H1 (cell line): ENCODE measurements at places on chromosomes 13 and 19. TPM values are rescaled to one million over a fixed set of nuclear protein-coding genes. Genes with fewer than 3 reads are reported as not detected.

Gene SELENOV
- polyA plus RNA-seq = 10.7 and 21.8 TPM in 2 replicates

Gene GPR12
- 0.27 and 0.53 TPM in 2 replicates for polyA plus RNA-seq

Gene GET3
- 297 and 304 TPM in 2 replicates for polyA plus RNA-seq

Gene ZNF667
- 3.1 and 4.4 TPM in 2 replicates for polyA plus RNA-seq

Gene SIGLECL1
- not detected in 2 replicates for polyA plus RNA-seq

Gene WDR88
- not detected in 2 replicates for polyA plus RNA-seq

Gene RDH8
- 0.38 and 0.58 TPM in 2 replicates for polyA plus RNA-seq

Gene DIS3
- 10.8 and 20.3 TPM in 2 replicates for polyA plus RNA-seq

Gene RUBCNL
- 2.6 and 4.2 TPM in 2 replicates for polyA plus RNA-seq

Gene ILF3
- polyA plus RNA-seq = 291 and 412 TPM in 2 replicates

Gene NXNL1
- not detected in 2 replicates for polyA plus RNA-seq

Gene INSL3
- polyA plus RNA-seq = 1.1 and 1.5 TPM in 2 replicates

Gene PRR36
- 1.6 and 3.4 TPM in 2 replicates for polyA plus RNA-seq

Gene PPM1N
- polyA plus RNA-seq = 14.4 and 17.5 TPM in 2 replicates

Gene KIR2DL3
- not detected in 2 replicates for polyA plus RNA-seq

Gene ANKRD10
- polyA plus RNA-seq = 146 and 153 TPM in 2 replicates

Gene SYT3
- 6.7 and 12.7 TPM in 2 replicates for polyA plus RNA-seq

Gene ZNF415
- 3.8 and 5.8 TPM in 2 replicates for polyA plus RNA-seq

Gene OR4F17
- polyA plus RNA-seq = not detected in 2 replicates

Gene PTGIR
- 0.15 and 0.19 TPM in 2 replicates for polyA plus RNA-seq

Gene PALM3
- polyA plus RNA-seq = 5.8 and 12.1 TPM in 2 replicates

Gene KLHL1
- not detected in 2 replicates for polyA plus RNA-seq

Gene TEKTIP1
- polyA plus RNA-seq = 0.49 TPM in 1 of 2 replicates, not detected in the other

Gene DIAPH3
- polyA plus RNA-seq = 4.9 and 8.0 TPM in 2 replicates

Gene C13orf42
- polyA plus RNA-seq = 10.1 and 11.5 TPM in 2 replicates

Gene ASF1B
- 59.2 and 65.6 TPM in 2 replicates for polyA plus RNA-seq

Gene SMG9
- 20.4 and 25.6 TPM in 2 replicates for polyA plus RNA-seq

Gene ZSCAN18
- 41.4 and 64.7 TPM in 2 replicates for polyA plus RNA-seq

Gene CYP2A6
- 0.33 and 0.46 TPM in 2 replicates for polyA plus RNA-seq

Gene WDR62
- 28.2 and 39.9 TPM in 2 replicates for polyA plus RNA-seq

Gene AMER2
- polyA plus RNA-seq = 0.14 and 0.16 TPM in 2 replicates

Gene ZNF729
- not detected in 2 replicates for polyA plus RNA-seq

Gene NLRP5
- polyA plus RNA-seq = not detected in 2 replicates

Gene PLPPR3
- 76.4 and 109 TPM in 2 replicates for polyA plus RNA-seq

Gene MAMSTR
- 2.3 and 2.5 TPM in 2 replicates for polyA plus RNA-seq

Gene CHAF1A
- 122 and 190 TPM in 2 replicates for polyA plus RNA-seq

Gene IL11
- 1.7 and 2.7 TPM in 2 replicates for polyA plus RNA-seq

Gene LYPD5
- 4.3 TPM in 2 replicates for polyA plus RNA-seq

Gene KLK8
- 3.6 and 7.1 TPM in 2 replicates for polyA plus RNA-seq

Gene ZNF160
- 15.8 and 29.0 TPM in 2 replicates for polyA plus RNA-seq

Gene INSR
- polyA plus RNA-seq = 13.1 and 23.0 TPM in 2 replicates

Gene TEAD2
- polyA plus RNA-seq = 87.6 and 110 TPM in 2 replicates

Gene S1PR5
- 2.4 and 3.6 TPM in 2 replicates for polyA plus RNA-seq

Gene RNF17
- polyA plus RNA-seq = not detected in 2 replicates

Gene WASF3
- polyA plus RNA-seq = 15.4 and 18.7 TPM in 2 replicates

Gene THSD1
- 0.17 and 0.22 TPM in 2 replicates for polyA plus RNA-seq

Gene RFXAP
- 3.6 and 5.2 TPM in 2 replicates for polyA plus RNA-seq

Gene ZNF486
- polyA plus RNA-seq = 6.3 and 10.7 TPM in 2 replicates

Gene PBX4
- polyA plus RNA-seq = 3.8 and 8.3 TPM in 2 replicates

Gene CCDC106
- polyA plus RNA-seq = 12.0 and 19.4 TPM in 2 replicates

Gene KASH5
- 0.05 and 0.28 TPM in 2 replicates for polyA plus RNA-seq

Gene ARHGAP33
- polyA plus RNA-seq = 6.5 and 11.2 TPM in 2 replicates
